ENCODE measurements at places on chromosomes 4 and X.

DNA sequence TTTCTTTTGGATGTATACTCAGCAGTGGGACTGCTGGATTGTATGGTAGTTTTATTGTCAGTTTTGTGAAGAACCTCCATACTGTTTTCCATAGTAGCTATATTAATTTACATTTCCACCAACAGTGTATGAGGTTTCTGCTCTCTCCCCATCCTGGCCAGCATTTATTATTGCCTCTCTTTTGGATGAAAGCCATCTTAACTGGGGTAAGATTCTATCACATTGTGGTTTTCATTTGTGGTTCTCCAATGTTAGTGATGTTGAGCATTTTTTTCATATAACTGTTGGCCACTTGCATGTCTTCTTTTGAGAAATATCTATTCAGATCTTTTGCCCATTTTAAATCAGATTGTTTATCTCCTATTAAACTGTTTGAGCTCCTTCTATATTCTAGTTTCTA, 27.6 kb downstream of the QRFPR start:
- DNase-seq: no peak

DNA sequence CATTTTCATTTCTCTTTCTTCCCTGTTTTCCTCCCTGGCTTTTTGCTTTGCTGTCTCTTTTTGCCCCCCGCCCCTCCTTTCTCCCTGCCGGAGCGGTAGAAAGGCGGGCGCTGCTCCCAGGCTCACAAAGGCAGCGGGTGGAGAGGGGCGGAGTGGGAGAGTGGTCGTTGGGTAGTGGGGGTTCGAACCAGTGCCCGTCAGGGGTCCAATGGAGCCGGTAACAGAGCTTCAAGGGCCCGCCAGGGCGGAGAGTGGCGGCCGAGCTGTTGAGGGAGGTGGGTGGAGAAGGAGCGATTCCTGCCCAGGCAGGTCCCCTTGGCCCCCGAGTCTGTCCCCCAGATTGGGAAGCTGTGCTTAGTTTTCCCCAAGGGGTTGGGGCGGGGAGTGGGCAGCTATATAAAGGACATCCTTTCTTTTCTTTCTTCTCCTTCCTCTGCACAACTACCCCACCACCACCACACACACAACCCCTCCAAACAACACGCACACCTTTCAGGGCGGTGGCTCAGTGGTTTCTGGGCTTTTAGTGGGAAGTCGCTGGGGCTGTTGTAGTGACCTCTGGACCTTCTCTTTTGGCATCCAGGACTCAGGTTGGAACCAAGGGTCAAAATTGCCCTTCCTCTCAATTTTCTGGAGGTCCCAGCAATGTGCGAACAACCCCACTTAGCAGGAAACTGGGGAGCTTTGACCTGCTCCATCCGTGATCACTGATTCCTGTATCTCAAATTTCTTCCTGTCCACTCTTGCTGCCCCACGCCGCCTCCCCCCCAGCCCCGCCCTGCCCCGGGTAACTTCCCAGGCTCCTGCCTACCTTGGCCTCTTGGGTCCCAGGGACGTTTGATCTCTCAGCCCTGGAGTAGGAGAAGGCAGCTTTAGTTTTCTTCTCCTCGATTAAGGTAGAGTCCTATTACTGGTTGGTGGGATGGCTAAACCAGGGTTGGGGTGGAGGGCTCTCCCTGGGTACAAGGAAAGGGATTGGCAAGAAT, 1.9 kb downstream of the EFNB1 start:
- DNase-seq: no peak

- DNase-seq: no peak
These were observed 19.7 kb downstream of the ZFX start for GRCh38 chrX:24169211-24169610.

DNA sequence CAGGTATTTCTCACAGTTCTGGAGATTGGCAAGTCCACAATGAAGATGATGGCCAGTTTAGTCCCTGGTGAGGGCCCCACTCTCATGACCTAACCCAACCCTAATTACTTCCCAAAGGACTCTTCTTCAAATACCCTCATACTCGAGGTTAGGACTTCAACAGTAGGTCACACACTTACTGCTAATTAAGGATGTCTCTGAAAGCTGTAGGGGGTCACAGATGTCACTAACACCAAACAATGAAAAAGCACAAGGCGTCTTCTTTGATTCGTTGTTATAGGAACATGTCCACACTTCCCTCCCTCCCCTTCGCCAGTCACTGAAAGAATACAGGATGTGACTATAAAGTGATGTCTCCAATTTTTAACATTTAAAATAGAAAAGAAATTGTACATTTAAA, 309.7 kb downstream of the PACRGL start:
- DNase-seq: no peak

DNA sequence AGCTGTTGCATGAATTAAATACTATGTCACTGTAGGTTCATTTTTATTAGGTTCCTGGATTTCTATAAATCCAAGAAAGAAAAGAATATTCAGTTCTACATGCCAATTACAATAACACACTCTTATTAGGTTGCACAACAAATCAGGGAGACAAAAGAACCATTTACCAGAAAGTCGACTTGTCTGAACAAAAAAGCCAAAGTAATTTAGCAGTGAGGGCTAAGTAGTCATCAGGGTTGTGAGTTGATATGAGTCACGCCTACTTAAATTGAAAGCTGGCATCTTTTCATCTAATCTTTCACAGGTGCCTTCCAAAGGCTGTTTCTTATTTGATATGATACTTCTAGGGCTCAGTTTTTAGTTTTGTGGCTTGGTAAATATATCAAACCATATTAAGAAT, 25.4 kb upstream of the GNRHR start:
- no peak for DNase-seq

- DNase-seq: no peak
These were observed 184.4 kb downstream of the PCDH7 start for GRCh38 chr4:30904588-30904987.

DNA sequence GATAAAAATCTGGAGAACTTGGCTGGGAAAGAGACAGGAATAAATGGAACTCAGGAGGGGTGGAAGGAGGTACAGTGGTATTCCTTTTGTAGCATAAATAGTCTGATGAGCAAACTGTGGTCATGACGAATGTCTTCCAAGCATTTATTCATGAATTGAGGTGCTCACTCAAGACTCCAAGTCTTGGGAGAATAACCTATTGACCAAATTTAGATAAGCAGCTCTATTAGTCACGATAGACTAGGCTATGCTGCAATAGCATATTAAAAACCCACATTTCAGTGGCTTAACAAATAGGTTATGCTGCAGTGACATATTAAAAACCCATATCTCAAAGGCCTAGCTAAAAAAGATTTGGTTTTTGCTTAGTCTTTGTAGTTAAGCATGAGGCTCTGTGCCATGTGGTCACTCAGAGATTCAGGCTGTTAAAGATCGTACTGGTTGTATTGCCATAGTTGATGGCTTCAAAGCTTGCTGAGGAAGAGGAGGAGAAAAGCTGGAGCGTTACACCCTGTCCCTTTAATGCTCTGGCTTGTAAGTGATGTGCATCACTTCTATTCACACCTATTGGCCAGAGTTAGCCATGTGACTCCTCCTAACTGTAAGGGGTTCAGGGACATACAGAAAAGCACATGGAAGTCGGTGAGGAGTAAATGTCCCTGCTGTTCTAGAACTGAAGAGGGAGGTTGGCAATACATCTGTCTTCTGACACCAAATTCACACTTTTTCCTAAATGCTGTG, 24.5 kb upstream of the CCDC149 start:
- no peak for DNase-seq

- DNase-seq: no peak
These were observed 3.9 kb downstream of the P2RY8 start for GRCh38 chrX:1533058-1533457.

DNA sequence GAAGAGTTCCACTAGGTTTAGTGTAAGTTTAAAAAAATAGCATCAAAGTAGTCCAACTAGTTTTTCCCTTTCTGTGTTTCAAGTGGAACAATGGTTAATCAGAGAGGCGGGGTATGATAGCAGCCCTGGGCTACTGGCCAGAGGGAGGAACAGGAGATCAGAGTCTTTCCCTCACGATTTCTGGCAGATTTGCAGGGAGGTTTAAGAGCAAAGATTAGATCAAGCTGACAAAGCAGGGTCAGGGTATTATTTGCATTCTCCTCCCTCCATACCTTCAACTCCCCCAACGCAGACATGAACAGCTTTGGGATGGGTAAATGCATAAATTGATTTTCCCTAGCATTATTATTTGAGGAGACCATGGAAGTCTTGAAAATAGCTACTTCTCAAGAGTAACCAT, 277.6 kb upstream of the DIAPH2 start:
- DNase-seq: no peak

DNA sequence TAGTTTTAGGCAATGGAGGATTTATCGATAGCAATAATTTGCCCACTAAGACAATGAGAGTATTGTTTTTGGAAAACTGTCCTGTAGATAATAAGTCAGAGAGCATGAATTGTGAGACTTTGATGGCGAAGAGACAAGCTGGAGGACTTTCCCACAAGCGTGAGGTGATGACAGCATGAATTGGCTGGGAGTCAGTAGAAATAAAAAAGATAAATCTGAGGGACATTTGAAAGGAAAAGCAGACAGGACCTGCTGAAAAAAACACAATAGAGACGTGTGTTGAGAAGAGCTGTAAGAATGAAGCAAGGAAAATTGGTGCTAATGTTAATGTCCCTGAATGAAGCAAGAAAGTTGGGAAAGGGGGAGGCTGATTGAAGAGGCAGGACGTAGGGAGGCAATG, 233.5 kb downstream of the DCTD start:
- no peak for DNase-seq

DNA sequence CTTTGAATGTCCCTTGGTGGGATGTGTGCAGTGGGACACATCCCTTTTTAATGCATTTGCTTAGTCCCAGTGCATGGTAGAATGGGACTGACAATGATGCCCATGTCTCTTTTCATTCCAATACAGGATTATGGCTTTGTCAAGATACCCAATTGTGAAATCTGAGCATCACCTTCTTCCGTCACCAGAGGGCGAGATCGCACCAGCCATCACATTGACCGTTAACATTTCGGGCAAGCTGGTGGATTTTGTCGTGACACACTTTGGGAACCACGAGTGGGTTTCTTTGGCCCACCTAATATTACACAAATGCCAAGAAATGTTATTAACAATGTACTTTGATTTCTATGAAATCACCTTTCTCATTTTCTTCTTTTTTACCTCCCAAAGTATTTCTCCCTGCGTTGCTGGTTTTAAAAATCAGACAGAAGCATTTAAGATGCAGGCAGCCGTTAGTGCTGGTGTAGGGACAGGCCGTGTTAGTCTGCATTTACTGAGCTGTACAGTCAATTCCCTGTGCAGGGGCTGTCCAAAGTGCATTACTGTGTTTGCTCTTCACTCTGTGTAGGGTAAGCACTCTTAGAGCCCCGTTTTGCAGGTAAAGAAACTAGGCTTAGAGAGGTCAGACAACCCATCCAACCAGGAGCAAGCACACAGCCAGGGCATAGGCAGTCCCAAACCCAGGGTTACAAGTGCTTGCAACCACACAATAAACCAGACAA, 46.5 kb downstream of the CWH43 start:
- DNase-seq: peak; percentile 16

DNA sequence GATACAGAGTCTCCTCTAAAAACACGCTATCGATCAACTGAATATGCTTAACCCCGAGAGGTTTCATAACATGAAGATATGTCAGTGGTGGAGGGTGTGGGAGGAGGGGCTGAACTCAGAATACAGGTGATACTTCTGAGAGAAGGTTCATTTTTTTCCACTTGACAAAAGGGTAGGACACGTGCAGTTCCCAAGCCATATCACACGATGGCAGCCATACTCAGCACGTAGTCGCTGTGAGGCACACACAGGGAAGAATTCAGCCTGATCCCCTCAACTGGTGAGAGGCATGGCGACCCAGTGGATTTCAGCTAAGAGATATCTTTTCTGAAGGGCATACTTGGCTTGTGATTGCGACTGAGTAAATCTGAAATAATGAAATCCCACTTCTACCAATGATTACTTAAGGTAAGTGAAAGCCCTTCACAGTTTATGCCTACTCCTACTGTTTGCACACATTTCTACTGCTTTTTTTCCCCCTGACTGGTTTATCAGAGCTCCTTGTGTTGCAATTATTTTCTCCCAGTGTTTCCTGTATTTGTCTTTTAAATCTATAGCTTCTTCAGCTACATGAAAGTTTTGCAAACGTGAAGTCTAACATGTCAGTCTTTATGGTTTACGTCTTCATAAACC, 133.1 kb downstream of the CORIN start:
- peak; percentile 9 for DNase-seq

DNA sequence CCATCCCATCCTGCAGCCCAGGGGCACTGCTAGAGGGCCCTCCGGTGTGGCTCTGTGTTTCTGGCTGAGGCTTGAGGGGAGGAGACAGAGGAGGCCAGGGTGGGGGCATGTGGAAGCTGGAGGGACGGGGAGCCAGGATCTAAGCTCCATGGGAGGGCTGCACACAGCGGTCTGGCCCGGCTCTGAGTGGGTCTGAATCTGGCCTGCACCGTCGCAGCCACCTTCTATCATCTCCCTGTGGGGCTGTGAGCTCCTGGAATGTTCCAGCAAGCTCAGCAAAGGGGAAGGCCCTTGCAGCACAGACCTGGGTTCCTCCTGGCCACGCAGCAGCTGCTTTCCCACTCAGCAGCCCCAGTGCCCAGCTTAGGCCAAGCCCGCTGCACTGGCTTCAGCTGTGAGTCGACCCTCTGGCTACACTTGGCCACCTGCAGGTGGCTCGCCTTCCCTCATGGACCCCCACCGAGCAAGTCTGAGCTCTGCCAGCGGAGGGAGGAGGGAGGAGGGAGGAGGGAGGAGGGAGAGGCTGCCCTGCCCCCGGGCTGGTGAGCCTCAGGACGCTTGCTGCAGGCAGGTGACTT, 5.3 kb downstream of the NKX1-1 start:
- no peak for DNase-seq

DNA sequence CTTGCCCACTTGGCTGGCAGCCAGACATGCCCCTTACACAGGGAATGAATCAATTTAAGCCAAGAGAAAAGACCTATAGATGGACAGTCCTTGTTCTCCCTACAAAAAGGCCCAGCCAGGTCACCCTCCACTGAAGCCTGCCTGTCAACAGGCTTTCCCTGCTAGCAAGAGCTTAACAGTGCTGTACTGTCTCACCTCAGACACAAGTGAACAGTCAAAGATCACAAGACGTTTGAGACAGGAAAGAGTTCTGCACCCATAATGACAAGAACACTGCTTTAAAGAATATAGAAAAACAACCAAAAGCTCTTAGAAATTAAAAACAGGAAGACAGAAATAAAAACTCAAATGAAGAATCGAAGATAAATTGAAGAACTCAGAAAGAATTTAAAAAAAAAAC, 4.6 kb downstream of the RNF175 start:
- no peak for DNase-seq

- DNase-seq: peak; percentile 18
These were observed 95.8 kb upstream of the EGFL6 start for GRCh38 chrX:13473442-13474163.

DNA sequence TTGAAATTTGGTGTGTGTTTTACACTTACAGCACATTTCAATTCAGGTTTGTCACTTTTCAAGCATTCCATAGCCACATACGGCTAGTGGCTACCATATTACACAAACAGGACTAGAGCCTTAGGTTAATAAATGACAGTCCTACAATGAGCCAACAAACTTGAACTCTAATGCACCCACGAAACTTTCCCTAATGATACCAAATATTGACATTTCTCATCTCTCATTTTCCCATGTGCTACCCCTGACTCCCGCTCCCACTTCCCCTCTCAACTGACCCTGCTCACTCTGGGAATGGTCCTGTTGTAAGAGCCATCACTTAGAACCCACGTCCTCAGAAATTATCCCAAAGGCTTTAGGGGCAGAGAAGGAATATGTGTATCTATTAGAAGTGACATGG, 4.9 kb upstream of the TLR10 start:
- DNase-seq: no peak
